ENCODE measurements at places on chromosomes 13 and 19.
A peak's percentile ranks its signal among the peaks of the same experiment; 100 is the strongest.

DNA sequence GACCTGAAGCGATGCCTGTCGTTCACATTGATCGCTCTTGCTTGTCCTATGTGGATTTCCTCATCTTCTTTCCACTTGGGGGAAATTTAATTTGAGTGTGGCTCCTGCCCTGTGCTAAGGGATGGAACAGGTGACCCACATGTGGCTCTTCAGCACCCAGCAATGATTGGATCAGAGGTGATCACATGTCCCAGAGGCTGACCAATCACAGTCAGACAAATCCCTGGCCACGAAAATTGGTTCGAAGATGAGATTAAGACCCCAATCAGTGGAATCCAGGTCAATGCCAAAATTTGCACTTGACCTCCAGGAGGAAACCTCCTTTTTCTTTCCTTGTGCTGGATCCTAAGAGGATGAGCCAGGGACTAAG is 23.7 kb downstream of the AMER2 start:
- DNase-seq: no peak

GRCh38 chr13:18951412-18951811 is 230.2 kb downstream of the TUBA3C start:
- no peak for DNase-seq

DNA sequence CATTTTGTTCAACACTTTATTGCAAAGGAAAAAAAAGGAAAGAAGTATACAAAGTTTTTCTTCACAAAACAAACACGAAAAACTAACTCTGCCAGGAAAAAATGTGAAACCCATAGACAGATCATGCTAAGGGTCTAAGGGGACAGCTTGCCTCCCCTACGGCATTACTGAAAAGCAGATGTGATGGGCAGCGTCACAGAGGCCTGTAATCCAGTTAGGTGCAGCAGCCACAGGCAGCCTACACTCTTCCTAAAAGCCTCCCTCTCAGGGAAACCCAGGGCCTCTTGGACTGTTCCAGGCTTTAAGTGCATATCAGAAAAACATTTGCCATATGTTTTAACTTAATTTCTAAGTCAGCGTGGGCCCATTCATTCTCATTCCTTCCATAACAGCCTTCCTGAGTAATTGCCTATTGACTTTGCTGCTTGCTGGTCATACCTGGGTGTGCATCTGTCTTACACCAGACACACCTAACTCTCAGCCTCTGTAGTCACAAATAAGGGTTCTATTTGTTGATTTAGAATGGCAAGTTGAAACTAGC is 135.7 kb upstream of the SERP2 start:
- no peak for DNase-seq

GRCh38 chr19:45863840-45864628 is at the start of gene FOXA3:
FOXA3 (plus strand) TSS chr19:45864326; CDS start chr19:45864457, 131 bp downstream.
- peak; percentile 32 for DNase-seq

GRCh38 chr13:110644892-110645521 is 29.7 kb downstream of the NAXD start:
- DNase-seq: peak; percentile 78

GRCh38 chr13:90256746-90257145 is 1090.7 kb upstream of the MIR17HG start:
- no peak for DNase-seq

DNA sequence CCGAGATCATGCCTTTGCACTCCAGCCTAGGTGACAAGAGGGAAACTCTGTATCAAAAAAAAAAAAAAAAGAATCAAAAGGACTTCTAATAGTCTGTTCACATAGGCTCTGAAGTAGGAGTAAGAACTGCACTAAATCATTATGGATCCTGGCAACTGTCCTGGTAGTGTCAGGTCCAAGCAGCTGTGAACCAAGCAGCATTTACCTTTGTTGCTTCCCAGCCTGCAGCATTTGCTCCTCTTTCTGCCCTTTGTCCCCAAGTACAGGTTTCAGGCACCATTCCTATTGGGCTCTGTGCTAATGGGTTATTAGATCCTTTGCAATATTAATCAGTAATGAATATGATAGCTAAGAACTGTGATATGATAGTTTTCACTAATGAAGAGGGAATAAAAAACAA is 77.4 kb upstream of the NBEA start:
- DNase-seq: no peak

DNA sequence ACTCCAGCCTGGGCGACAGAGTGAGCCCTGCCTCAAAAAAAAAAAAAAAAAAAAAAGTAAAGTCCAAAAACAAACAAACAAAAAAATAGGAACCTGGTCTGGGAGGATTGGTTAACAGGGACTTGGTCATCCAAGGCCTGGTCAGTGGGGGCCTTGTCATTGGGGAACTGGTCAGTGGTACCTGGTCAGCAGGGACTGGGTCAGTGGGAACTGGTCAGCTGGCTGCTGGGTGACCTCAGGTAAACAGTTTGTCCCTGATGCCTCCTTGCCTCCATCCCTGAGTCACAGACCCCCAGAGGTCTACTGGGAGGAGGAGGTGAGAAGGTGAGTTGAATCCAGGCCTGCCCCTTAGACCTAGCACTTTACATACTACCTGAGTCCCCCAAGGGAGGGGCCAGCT is 5.7 kb upstream of the ZNF14 start:
- DNase-seq: no peak

DNA sequence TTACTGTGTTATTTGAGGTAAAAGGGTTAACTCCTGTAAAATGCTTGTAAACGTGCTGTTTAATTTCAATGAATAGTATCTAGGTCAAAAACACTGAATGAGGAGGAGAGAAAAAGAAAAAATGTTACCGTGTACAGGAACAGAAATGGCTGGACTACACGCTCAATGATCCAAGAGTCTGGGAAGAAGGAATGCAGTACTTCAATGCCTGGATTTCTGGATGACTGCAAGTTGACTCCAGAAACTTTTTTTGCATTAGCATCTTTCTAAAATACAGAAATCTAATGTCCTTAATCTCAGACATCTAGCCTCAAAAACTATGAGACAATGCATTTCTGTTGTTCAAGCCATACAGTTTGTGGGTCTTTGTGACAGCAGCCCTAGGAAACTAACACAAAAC is 17.4 kb upstream of the IPO5 start:
- DNase-seq: no peak

DNA sequence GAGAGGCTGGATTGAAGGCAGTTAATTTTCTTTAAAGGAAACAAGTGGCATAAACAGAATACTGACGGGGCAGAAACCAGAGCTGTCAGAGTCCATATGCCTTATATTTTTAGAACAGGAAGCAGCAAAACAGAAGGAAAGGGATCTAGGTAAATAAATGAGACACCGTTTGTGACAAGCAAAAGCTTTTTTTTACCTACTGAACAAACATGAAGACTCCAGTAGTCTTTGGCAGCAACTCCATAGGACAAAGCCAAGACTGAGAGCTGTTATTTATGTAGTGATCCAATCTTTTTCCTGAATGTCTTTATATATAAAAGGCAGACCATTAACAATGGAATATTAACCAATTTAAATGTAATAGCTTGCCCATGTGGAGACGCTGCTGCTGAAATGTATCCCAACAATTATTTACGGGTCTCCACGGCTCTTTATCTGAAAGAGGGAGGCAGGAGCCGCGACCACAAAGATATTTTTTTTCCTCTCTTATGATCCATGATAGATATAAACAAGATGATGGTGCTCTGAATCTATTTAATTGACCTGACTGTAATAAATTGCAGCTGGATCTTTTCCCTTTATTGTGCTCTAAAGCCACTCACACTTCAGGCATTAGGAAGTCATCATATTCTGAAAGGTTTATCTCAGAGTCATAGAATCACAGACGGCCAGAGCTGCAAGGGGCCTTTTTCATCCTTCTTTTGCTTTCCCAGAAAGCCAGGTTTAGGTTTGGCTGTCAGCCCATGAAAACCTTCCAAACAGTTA is 687.8 kb downstream of the EFNB2 start:
- no peak for DNase-seq

GRCh38 chr13:44904967-44905366 is 84.3 kb downstream of the NUFIP1 start:
- DNase-seq: peak; percentile 42

DNA sequence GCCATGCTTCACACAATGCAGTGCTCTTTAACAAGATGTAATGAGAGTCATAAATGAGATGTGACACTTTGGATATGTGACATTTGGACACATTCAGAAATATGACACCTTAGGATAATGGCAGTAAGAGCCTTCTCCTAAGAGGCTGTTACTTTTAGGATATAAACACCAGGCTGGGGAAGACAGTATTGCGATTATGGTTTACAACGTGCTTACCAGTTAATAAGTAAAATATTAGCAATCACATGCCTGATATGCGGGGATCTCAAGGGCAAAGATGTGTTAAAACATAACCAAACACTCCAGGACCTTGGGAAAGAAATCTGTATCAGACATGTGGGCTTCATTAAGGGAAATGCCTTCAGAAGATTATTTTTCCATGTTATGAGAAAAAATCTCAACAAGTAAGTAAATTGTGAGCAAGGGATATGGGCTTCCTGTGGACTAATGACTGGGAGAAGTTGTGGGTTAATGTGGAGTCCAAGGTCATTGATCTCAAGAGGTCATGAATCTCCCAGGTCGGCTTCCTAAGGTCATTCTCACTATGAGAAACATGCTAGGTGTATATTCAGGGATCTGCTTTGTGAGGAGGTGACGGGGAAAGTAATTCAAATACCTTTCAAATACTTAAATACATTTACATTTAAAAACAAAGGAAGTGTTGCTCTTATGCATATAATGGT is 105.3 kb downstream of the STARD13 start:
- DNase-seq: no peak

DNA sequence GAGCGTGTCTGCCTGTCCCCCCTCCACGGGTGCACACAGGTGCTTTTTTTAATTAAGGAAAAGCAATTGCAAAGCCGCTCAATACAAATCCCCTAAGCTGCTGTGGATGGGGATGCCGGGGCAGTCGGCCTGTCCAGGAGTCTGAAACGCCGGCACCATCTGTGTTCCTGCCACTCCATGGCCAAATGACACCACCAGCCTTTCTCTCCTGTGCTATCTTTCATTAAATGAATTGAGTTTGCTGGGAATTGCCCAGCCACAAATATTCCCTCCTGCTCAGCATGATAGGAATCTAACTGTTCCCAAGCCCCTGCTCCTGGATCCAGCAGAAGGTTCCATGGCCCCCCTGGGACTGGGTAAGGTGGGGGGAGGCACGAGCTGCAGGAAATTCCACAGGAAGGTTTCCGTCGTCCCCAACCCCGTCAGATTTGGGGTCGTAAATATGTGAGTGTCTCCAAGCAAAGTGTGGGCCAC is 139.2 kb downstream of the KDM4B start:
- no peak for DNase-seq

DNA sequence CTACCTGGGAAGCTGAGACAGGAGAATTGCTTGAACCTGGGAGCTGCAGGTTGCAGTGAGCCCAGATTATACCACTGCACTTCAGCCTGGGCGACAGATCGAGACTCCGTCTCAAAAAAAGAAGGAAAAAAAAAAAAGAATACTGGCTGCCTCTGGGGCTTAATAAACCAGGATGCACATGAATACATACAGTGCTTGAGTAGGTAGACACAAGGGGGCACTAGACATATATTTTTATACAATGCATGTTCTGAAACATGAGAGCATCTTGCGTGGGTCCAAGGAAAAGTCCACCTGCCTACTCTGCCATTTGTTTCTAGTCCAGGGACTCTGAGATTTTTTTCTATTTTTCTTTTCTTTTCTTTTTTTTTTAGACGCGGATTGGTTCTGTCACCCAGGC is 31.2 kb downstream of the KEAP1 start:
- peak; percentile 59 for DNase-seq

GRCh38 chr13:51689663-51689996 is 105.4 kb downstream of the WDFY2 start:
- DNase-seq: no peak

GRCh38 chr19:33085570-33086128 is 4.7 kb downstream of the GPATCH1 start:
- DNase-seq: no peak

DNA sequence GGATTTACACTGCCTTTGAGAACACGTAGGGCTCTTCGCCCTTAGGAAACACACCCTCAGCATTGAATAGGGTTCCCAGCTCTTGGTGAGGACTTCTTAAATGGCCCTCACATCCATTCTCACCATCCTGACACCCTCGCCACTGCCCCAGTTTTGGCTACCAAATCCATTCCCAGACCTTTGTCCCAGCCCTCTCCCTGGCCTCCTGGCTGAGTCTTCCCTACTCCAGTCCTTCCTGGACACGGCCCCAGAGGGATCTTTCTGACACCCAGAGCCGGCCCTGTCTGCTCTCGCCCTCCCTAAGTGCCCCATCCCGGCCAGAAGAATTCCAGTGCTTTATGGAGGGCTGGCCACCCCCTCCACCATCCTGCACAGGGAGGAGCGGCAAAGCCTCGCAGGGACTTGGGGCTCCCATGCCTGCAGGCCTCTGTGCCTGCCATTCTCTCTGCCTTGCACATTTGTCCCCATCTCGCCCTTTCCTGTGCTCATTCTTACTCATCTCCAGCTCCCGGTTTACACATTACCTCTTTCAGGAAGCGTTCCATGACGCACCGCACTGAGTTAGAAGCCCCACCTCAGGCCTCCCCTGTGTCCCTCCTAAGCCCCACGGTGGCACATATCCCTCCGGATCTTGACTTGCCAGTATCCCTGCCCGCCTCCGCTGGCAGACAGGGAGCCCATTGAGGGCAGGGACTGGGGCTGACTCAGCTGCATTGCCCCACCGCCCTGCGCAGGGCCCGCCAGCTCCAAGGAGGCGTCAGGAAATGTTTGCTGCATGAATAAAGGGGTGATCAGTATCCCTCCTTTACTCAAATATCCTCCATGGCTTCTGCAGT is 11.0 kb upstream of the KLK14 start:
- no peak for DNase-seq

- peak; percentile 22 for DNase-seq
Observed at GRCh38 chr19:51511353-51511752, 9.8 kb upstream of the SIGLEC12 start.

DNA sequence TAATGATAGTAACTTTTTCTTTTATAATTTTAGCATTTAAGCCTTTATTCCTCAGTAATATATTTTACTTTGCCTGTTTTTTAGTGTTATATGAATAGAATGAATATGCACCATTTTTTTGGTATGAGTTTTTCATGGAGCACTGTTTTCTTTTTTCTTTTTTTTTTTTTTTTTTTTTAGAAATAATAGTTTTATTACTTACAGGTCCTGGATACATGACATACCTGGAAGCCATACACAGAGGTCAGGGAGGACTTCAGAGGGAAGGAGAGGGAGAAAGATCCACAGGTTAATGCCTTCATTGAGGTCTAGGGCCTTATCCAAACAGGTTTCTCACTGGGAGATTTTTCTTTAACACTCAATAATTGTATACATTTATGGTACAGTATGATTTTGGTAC is 26.4 kb downstream of the KCTD4 start:
- no peak for DNase-seq

- DNase-seq: no peak
Observed at GRCh38 chr19:45352471-45352870, 11.9 kb downstream of the KLC3 start.

GRCh38 chr13:92412481-92412880 is 814.1 kb upstream of the GPC6 start:
- no peak for DNase-seq

DNA sequence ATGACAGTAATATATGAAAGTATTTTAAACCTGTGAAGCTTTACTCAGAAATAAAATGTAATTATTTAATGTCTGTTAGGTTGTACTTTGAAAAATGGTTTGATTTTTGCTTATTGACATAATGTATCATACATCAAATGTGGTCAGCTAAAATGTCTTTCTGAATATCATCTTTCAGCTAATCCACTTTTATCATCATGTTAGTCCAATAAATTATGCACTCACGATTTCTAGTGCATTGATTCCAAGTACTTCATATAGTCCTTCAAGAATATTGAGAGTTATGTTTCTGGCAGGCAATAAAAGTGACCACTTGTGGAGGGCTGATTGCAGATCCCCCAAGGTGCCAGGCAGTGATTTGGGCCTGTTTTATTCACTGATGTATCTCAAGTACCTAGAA is 1204.1 kb downstream of the OLFM4 start:
- DNase-seq: no peak

- DNase-seq: peak; percentile 14
Observed at GRCh38 chr13:73704587-73704986, 429.6 kb downstream of the KLF12 start.

All from trophoblast cell (in vitro differentiated cells and primary cell).